Stimulated activated CD4-positive, alpha-beta T cell treated with anti-CD3 and anti-CD28 coated beads, Interleukin-1b, Interleukin-23, amount 100 ng/mL, for 4 hours (primary cell): ENCODE measurements at places on chromosomes 3 and 15.

- DNase-seq, result no peak
Observed at GRCh38 chr3:36677331-36678007, 86.9 kb downstream of the DCLK3 start.

- no peak for DNase-seq
Observed at GRCh38 chr3:196097373-196098154, 15.7 kb upstream of the TFRC start.

GRCh38 chr3:158769549-158769948 lies 32.3 kb upstream of the MFSD1 start:
- DNase-seq, result no peak

- DNase-seq, result no peak
Observed at GRCh38 chr15:41666353-41666920, 6.2 kb downstream of the MGA start.

GRCh38 chr3:101252945-101253344 lies 67.4 kb downstream of the IMPG2 start:
- no peak for DNase-seq

DNA sequence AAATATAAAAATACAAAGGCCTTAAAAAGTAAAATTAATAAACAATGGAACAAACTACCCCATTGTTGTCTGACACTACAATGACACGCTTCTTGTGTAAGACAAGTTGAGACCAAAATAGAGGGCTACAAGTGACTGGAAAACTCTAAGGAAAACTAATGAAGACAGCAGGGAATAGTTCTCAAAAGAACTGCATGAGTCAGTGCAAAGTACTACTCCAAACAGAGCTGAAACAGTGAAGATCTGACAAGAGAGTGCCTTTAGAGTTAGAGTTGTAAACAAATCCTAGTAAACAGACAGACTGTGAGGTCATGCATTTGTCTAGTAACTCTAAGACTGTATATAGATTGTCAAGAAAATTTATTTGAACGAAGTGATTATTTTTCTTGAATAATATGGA lies 233.9 kb downstream of the BBX start:
- DNase-seq, result no peak

DNA sequence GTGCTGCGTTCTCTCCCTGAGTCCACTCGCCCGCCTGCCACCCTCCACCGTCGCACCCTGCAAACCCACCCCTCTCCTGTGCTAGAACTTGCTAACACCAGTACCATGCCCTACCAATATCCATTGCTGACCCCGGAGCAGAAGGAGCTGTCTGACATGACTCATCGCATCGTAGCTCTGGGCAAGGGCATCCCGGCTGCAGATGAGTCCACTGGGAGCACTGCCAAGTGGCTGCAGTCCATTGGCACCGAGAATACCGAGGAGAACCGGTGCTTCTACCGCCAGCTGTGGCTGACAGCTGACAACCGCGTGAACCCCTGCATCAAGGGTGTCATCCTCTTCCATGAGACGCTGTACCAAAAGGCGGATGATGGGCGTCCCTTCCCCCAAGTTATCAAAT lies 4.9 kb upstream of the ALAS1 start:
- DNase-seq, result no peak

DNA sequence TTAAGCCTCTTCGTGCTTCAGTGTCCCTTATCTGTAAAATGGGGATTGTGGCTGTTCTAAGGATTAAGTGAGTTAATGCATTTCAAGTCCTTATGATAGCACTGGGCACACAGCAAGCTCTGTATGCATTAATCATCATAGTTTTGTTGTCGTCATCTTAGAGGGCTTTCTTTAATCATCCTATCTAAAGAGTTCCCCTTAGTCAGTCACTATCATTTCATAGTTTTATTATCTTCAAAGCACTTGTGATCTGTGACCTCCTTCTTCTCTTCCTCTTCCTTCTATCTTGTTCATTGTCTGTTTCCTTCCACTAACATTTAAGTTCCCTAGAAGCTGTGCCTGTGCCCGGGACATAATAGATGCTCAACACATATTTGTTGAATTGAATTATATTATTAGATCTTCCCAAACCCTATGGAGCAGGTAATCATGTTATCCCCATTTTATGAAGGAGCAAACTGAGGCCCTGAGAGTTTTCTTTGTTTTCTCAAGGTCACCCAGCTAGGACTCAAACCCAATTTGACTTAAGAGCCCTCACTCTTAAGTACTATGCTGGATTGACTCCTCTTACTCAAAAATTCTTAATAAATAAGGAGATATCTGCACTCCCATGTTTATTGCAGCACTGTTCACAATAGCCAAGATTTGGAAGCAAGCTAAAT lies 24.1 kb downstream of the DUOX2 start:
- no peak for DNase-seq

GRCh38 chr15:78316283-78317083 lies 17.1 kb upstream of the SKIC8 start:
- DNase-seq, result no peak

- no peak for DNase-seq
Observed at GRCh38 chr3:131553495-131554247, 50.9 kb upstream of the MRPL3 start.

DNA sequence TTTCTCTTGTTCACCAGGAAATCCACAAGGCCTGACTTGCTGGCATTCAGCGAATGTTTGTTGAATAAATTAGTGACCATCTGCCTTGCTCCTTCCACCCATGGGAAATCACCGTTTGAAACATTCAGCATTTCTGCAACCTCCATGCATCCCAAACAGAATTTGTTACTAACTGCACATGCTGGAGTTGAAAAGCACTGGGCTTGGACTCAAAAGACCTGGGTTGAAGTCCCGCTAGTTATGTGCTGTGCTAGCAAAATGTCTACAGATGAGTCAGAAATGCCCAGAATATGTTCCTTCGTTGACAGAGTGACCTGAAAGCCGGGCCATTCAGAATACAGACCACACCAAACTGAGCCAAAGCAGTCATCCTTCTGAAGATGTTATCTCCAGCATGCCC lies 144.6 kb downstream of the ALDH1A2 start:
- DNase-seq, result no peak
